ENCODE measurements at places on chromosomes 12 and 14.

GRCh38 chr12:53427905-53428594, 4.4 kb downstream of the AMHR2 start:
- DNase-seq: no peak
- H3K36me3 ChIP-seq: peaks cover 8% of the 10 kb centered on the region
- H3K27ac ChIP-seq: peak overlapping the region; percentile 45
- H3K27me3 ChIP-seq: no peaks in the 10 kb centered on the region
- peaks cover 48% of the 10 kb centered on the region for H3K4me1 ChIP-seq

- peak overlapping the region; percentile 93 for H3K27ac ChIP-seq
- no peak for DNase-seq
- no peaks in the 10 kb centered on the region for H3K27me3 ChIP-seq
- peaks cover 5% of the 10 kb centered on the region for H3K4me1 ChIP-seq
Observed at GRCh38 chr12:123288751-123289346, 17.2 kb upstream of the CDK2AP1 start.

DNA sequence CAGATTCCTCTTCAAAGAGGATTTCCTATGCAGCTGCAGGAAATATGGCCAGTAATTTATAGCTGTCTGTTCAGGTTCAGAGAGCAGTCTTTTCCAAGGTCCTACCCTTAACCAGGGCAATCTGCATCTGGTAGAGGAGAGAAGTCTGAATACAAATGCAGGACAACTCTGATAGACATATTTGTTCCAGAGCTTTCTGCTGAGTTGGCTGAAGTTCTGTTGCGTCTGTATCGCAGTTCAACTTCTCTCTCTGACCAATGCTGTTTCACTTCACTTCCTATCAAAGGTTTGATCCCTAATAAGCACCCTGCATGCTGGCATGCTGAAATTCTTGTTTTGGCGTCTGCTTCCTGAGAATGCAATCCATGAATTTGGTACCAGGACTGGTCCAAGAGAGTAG, 14.0 kb upstream of the CCDC91 start:
- no peaks in the 10 kb centered on the region for H3K4me1 ChIP-seq
- DNase-seq: no peak
- no peaks in the 10 kb centered on the region for H3K36me3 ChIP-seq
- no peak overlapping the region for H3K27ac ChIP-seq
- H3K27me3 ChIP-seq: no peaks in the 10 kb centered on the region
- H3K4me3 ChIP-seq: no peak overlapping the region

DNA sequence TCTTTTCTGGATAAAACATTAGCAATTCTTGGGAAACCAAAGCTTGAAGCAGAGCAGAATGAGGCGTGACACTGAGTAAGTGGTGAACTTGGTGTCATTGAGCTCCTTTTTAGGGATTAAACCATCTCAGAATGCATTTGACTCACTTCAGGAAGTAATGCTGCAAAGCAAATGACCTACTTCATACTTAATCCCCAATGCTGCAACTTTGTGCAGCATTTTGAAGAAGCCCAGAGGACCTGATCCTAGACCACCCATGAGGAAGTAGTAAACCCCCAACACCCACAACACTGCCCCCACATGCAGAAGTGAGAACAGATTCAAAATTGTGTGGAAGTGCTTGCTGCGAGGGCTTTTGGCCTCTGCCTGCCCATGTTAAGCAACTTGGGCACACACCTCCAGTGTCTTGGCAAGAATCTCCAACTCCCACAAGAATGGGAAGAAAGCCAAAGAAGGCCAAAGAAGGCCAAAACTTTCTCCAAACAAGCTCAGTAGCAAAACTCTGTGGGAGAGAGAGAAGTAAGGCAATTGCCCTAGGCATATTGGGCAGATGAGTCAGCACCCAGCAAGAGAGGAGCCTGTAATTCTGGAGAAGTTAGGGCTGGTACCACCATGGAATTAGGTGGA, 69.2 kb upstream of the ETV6 start:
- H3K27me3 ChIP-seq: peaks cover 24% of the 10 kb centered on the region
- H3K27ac ChIP-seq: no peak overlapping the region
- H3K4me1 ChIP-seq: no peaks in the 10 kb centered on the region
- H3K36me3 ChIP-seq: no peaks in the 10 kb centered on the region
- DNase-seq: no peak

DNA sequence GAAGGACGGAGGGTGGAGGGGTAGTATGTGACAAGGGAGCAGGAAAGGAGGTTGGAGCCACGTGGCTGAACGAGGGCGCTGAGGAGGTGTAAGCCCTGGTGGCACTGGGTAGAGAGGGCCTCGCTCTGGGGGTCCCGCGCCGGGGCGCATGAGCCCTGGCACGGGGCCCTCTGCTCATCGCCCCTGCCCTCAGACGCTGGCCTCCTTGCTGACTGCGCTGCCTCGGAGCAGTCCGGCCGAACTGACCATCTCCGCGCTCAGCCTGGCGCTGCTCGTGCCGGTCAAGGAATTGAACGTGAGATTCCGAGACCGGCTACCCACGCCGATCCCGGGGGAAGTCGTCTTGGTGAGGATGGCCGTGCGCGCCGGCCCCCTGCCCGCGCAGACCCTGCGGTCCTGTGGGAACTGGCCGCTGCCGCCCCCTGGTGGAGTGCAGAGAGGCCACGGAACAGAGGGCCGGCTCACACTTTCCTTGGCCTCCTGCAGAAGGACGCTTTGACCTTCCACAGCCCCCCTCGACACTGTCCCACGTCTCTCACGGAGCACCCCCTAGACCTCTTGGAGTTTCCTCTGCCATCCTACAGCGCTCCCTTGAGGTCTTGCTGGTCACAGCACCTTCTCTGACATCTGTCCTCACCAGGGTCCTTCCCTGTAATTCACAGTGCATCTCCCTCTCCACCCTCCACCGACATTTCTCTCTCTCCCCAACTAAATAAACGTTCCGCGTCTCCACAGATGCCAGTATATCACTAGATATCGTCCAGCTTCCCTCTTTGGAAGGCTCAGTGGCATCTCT, 10.5 kb downstream of the ARHGEF25 start:
- H3K4me3 ChIP-seq: peak overlapping the region; percentile 66
- peaks cover 100% of the 10 kb centered on the region for H3K27me3 ChIP-seq
- peaks cover 5% of the 10 kb centered on the region for H3K36me3 ChIP-seq
- H3K27ac ChIP-seq: no peak overlapping the region
- peak; percentile 67 for DNase-seq
- H3K4me1 ChIP-seq: peaks cover 11% of the 10 kb centered on the region

- H3K4me3 ChIP-seq: no peak overlapping the region
- H3K27me3 ChIP-seq: peaks cover 66% of the 10 kb centered on the region
- H3K36me3 ChIP-seq: no peaks in the 10 kb centered on the region
- no peak overlapping the region for H3K27ac ChIP-seq
- DNase-seq: no peak
- H3K4me1 ChIP-seq: no peaks in the 10 kb centered on the region
Observed at GRCh38 chr12:132336451-132337413, 7.3 kb upstream of the GALNT9 start.

DNA sequence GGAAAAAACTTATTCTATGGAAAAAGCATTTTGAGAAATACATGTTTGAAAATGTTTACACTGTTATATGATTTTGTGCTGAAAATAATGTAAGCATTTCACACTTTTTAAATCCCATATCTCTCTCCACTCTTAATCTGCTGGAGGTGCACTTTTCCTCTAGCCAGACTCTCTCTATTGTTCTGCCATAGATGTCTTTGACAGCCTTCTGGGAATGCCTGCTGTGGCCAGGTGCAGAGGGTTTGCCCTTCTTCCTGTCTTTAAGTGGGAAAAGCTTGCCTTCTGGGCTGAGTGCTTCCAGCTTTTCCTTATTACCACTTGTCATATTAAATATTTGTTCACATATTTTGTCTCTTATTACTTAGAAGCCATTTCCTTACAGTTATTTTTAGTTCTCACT, 60.1 kb upstream of the PPM1H start:
- no peaks in the 10 kb centered on the region for H3K36me3 ChIP-seq
- H3K4me3 ChIP-seq: no peak overlapping the region
- no peak overlapping the region for H3K27ac ChIP-seq
- H3K4me1 ChIP-seq: no peaks in the 10 kb centered on the region

DNA sequence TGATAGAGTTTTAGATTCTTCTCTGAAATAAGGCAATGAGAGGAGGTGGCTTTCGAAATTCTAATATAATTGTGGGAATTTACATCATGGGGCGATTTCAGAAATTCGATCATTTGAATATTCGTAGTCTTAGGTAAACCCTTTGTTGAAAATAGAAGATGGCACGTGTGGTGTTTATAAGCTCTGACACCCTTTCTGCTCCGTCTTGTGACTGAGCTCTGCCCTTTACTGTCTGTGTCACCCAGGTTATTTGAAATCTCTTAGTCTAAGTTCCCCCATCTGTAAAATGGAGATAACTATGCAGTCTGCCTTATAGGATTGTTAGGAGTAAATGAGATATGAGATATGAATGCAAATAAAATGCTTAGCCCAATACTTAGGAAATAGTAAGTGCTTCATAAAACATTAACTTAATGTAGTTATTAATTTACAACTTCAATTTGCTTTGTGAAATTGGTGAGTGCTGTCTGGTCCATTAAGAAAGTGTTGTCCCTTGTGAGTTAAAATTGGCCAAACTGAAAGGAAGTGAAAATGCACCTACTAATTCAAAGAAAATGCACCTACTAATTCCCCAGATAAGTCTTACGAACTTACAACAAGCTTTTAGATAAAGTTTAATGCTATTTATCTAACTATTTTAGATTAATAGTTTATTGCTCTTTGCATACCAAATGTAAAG, 1.5 kb downstream of the BMAL2 start:
- H3K4me3 ChIP-seq: peak overlapping the region; percentile 92
- peak overlapping the region; percentile 6 for H3K27ac ChIP-seq
- no peaks in the 10 kb centered on the region for H3K36me3 ChIP-seq
- peaks cover 31% of the 10 kb centered on the region for H3K27me3 ChIP-seq
- DNase-seq: no peak
- H3K4me1 ChIP-seq: peaks cover 54% of the 10 kb centered on the region

DNA sequence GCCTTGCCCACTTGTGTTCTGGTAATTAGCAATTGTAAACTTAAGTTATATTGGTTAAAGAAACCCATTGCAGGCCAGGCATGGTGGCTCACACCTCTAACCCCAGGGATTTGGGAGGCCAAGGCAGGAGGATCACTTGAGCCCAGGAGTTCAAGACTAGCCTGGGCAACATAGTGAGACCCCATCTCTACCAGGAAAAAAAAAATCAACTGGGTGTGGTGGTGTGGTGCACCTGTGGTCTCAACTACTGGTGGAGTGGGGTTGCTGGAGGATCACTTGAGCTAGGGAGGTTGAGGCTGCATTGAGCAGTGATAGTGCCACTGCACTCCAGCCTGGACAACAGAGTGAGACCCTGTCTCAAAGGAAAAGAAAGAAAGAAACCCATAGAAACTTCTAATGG, 13.7 kb downstream of the YY1 start:
- peaks cover 18% of the 10 kb centered on the region for H3K4me1 ChIP-seq
- DNase-seq: no peak
- H3K36me3 ChIP-seq: peaks cover 5% of the 10 kb centered on the region
- no peak overlapping the region for H3K27ac ChIP-seq

DNA sequence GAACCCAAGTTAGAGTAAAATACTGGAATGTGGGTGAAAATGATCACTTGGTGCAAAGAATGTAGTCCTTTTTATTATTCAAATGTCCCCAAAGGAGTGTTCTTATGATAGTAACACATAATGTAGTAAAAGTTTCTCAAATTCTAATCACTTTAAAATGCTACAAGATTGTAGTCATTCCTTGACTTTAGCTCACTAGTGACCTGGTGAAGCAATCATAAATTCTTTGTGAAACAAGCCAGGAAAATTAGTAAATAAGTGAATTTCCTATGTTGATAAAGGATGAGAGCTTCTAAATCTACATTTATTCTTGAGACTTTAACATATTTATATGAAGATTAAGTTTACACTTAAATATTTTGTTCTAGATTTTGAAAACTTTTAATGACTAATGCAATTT, 30.7 kb upstream of the SLC17A8 start:
- H3K4me3 ChIP-seq: no peak overlapping the region
- no peaks in the 10 kb centered on the region for H3K27me3 ChIP-seq
- no peaks in the 10 kb centered on the region for H3K4me1 ChIP-seq
- H3K36me3 ChIP-seq: peaks cover 21% of the 10 kb centered on the region
- DNase-seq: no peak
- H3K27ac ChIP-seq: no peak overlapping the region

DNA sequence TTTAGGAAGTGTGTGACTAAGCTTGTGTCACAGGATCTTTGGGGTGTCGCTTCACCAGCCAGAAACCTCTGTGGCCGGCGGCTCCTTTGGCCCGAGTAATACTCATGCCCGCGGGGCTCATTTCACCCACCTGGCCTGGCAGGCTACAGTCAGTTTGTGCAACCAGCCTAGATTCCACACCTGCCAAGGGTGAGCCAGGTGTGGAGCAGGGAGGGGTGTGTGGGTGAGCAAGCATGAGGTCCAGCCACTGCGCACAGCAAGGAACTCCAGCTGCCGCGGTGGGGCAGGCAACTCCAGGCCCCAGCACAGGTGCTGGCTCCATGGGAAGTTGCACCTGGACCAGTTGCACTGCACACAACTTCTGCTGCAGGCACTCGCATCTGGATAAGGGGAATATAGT, 462.3 kb upstream of the LRFN5 start:
- no peak overlapping the region for H3K27ac ChIP-seq
- peaks cover 2% of the 10 kb centered on the region for H3K36me3 ChIP-seq
- H3K4me3 ChIP-seq: no peak overlapping the region
- DNase-seq: no peak

GRCh38 chr12:6533923-6534694, at the start of gene GAPDH:
Gene GAPDH, plus strand, starts transcription at chr12:6534517. Its CDS starts 316 bp downstream, at chr12:6534833.
- H3K27ac ChIP-seq: peak within 1 kb of the TSS; percentile 99
- H3K4me1 ChIP-seq: peaks cover 37% of the 10 kb centered on the region
- H3K4me3 ChIP-seq: peak within 1 kb of the TSS; percentile 92
- peaks cover 38% of the 10 kb centered on the region for H3K36me3 ChIP-seq

GRCh38 chr14:47555333-47555732, 120.1 kb downstream of the MDGA2 start:
- no peak overlapping the region for H3K27ac ChIP-seq
- no peaks in the 10 kb centered on the region for H3K4me1 ChIP-seq
- DNase-seq: no peak
- H3K4me3 ChIP-seq: no peak overlapping the region
- H3K27me3 ChIP-seq: no peaks in the 10 kb centered on the region

- DNase-seq: no peak
- H3K27me3 ChIP-seq: no peaks in the 10 kb centered on the region
- H3K36me3 ChIP-seq: no peaks in the 10 kb centered on the region
- no peak overlapping the region for H3K4me3 ChIP-seq
Observed at GRCh38 chr12:72540811-72541210, 268.6 kb downstream of the TRHDE start.

DNA sequence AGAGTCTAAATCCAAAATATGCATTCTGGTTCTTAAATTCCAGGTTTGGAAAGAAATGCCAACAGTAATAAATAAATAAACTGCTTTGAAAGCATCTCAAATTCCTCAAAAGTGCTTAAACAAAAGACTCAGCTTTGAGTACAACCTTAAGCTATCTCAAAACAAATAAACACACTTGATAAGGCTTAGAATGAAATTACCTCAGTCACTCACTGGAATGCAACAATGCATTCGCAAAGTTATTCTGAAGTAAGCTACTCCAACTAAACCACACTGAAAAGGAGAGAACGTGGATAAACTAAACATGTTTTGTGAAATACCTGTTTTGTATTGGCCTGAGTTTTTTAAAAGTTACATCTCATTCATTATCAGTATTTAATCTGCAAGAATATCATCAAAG, 1.2 kb downstream of the SPTSSA start:
- peak overlapping the region; percentile 88 for H3K4me3 ChIP-seq
- peak overlapping the region; percentile 93 for H3K27ac ChIP-seq
- H3K36me3 ChIP-seq: peaks cover 3% of the 10 kb centered on the region
- H3K4me1 ChIP-seq: peaks cover 19% of the 10 kb centered on the region

Data from progenitor cell of endocrine pancreas (in vitro differentiated cells).